Aorta (tissue), 5 donors: ENCODE measurements at places on chromosomes 4 and X. TPM values are rescaled to one million over a fixed set of nuclear protein-coding genes. Genes with fewer than 3 reads are reported as not detected.

The DOK7 gene
- polyA plus RNA-seq: 5.1 TPM

The SLC25A14 gene
- polyA plus RNA-seq: 12.0 TPM

The RNF175 gene
- polyA plus RNA-seq: 0.33 TPM

The GLRA2 gene
- not detected for polyA plus RNA-seq

The HAND2 gene
- 36.7 TPM for polyA plus RNA-seq

The GPRASP2 gene
- 7.4 TPM for polyA plus RNA-seq

The ATP6AP1 gene
- polyA plus RNA-seq: 44.1 TPM

The TCP11X2 gene
- not detected for polyA plus RNA-seq

The CUL4B gene
- 22.4 TPM for polyA plus RNA-seq

The PLS3 gene
- 241 TPM for polyA plus RNA-seq

The SFRP2 gene
- polyA plus RNA-seq: 0.92 TPM

The CLCN5 gene
- polyA plus RNA-seq: 0.88 TPM

The STBD1 gene
- polyA plus RNA-seq: 7.4 TPM

The SHOX gene
- not detected for polyA plus RNA-seq

The FAM9C gene
- polyA plus RNA-seq: not detected

The KLHL13 gene
- 3.2 TPM for polyA plus RNA-seq

The TMSB15A gene
- polyA plus RNA-seq: 3.8 TPM

The ZAR1 gene
- not detected for polyA plus RNA-seq

The ALPK1 gene
- polyA plus RNA-seq: 6.6 TPM
